Right renal cortex interstitium (tissue), 3 donors: ENCODE measurements at places on chromosomes 13 and 19. TPM values are rescaled to one million over a fixed set of nuclear protein-coding genes. Genes with fewer than 3 reads are reported as not detected.

S1PR5 gene
- polyA plus RNA-seq, result 1.3 TPM

PSG3 gene
- polyA plus RNA-seq, result 0.46 TPM

KIR3DL2 gene
- not detected for polyA plus RNA-seq

FAM216B gene
- not detected for polyA plus RNA-seq

NLRP11 gene
- polyA plus RNA-seq, result 0.13 TPM

FXYD1 gene
- polyA plus RNA-seq, result 22.5 TPM

KLK12 gene
- polyA plus RNA-seq, result not detected

RFPL4A gene
- not detected for polyA plus RNA-seq

B3GNT3 gene
- 11.3 TPM for polyA plus RNA-seq

RFPL4AL1 gene
- polyA plus RNA-seq, result not detected

ALDH16A1 gene
- polyA plus RNA-seq, result 14.5 TPM

CGB8 gene
- polyA plus RNA-seq, result not detected

FREM2 gene
- polyA plus RNA-seq, result 44.5 TPM

KCNN4 gene
- 0.97 TPM for polyA plus RNA-seq

FFAR2 gene
- polyA plus RNA-seq, result 0.31 TPM

DNA sequence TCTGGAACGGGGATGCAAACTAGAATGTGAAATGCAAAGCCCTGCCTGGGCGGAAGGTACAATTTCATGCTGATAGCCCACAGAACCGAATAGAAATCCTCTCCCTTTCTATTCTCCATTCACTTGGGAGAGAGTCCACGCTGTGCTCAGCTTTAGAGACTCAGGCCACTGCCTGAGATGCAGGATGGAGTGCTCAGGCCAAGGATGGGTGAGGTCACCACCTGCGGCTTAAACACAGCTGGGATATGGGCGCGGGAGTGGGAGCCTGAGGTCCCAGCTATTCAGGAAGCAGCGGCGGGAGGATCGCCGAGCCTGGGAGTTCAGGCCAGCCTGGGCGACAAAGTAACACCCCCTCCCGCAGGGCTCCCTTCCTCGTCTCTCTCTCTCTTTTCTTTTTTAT lies 446 bp upstream of the ZNF83 start:
- no peak for DNase-seq

DNA sequence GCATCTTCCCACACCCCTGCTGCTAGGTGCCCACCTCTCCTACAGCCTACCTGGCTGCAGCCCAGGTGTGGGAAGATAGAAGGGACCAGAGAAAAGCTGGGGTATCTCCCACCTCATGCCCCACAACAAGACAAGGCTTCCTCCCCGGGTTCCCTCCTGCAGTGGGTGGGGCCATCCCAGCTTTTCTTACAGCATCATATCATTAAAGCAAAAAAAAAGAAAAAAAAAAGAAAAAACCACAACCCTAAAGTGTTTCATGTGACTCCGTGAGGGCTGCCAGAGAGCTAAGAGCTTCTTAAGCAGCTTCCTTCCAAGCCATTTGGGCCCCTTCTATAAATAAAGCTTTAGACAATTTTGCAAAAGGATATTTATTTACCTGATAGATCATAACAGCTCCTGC lies 455.4 kb upstream of the TSHZ3 start:
- no peak for DNase-seq

- no peak for DNase-seq
These were observed 70.9 kb upstream of the WASF3 start for GRCh38 chr13:26486550-26486949.

- no peak for DNase-seq
These were observed 565.9 kb upstream of the SPRY2 start for GRCh38 chr13:80906860-80907259.

- no peak for DNase-seq
These were observed 107.3 kb downstream of the GADD45B start for GRCh38 chr19:2582984-2583956.

DNA sequence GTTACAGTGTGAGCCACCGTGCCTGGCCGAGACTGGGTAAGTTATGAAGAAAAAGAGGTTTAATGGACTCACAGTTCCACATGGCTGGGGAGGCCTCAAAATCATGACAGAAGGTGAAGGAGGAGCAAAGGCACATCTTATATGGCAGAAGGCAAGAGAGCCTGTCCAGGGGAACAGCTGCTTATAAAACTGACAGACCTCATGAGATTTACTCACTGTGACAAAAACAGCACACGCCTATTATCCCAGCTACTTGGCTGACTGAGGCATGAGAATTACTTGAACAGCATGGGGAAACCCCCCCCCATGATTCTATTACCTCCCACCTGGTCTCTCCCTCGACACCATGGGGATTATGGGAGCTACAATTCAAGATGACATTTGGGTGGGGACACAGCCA lies 23.4 kb upstream of the ZNF561 start:
- DNase-seq, result no peak

DNA sequence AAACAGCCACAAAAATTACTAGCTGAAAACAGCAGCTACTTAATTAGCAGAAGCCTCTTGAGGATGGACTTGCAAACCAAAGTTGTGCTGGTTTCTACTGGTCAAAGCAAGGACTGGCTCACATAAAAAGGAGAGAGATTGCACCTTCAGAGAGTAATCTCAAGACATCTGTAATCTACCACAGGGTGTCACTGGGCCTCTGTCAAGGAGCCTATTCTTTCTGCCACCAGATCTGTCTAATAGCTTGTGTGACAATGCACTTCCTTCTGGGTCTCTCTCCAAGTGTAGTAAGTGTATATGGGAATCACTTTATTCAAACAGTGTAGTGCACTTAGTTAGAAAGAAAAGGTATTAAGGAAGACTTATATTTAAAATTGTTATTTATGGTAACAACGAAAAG lies 24.4 kb upstream of the ZNF561 start:
- DNase-seq, result no peak

- no peak for DNase-seq
These were observed 9.0 kb downstream of the ABHD8 start for GRCh38 chr19:17294051-17294891.

GRCh38 chr19:38975214-38975860 lies at the start of gene FBXO17:
TSS of gene FBXO17 (minus strand) at chr19:38975742. CDS start at chr19:38950319, 25,423 bp downstream.
- no peak for DNase-seq

DNA sequence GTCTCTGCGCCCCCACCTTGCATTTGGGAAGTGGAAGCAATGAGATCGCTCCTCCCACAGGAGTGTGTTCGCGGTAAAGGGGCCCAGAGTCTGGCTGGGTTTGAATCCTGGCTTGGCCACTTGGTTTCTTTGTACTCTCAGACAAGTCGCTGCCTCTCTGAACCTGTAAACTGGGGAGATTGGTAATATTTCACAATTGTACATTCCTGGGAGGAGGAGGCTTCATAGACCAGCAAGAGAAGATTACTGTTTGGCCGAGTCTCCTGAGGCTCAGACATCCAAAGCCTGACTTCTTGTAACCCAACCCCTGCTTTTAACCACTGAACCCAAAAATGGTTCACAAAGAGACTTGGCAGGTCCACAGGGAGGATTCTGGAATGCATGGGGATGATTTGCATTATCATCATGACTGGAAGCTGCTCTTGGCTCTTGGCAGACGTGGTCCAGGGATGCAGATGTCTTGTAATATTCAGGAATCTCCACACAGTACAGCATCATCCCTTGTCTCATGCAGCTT lies 13.6 kb upstream of the STRN4 start:
- no peak for DNase-seq

GRCh38 chr19:6087074-6087571 lies 23.2 kb downstream of the RFX2 start:
- DNase-seq, result no peak

DNA sequence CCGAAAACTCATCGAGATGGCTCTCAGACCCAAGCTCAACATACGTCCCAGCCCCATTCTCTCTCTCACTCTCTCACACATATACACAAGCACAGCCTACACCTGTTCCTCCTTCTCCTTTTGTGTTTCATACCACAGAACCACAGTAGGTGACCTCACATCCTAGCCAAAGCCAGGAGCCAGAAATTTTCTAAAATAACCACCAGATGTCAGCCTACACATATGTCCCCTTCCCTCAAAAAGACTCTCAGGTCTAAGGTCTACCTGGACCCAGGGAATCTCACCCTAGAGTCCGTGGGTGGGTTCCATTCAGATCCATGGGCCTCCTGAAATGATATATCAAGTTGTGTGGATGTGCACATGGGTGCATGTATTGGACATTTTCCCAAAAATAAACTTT lies 104.2 kb upstream of the IPO5 start:
- DNase-seq, result no peak

- DNase-seq, result no peak
These were observed 440.9 kb downstream of the TSHZ3 start for GRCh38 chr19:30908262-30908771.

GRCh38 chr19:13149628-13150186 lies 468 bp downstream of the STX10 start:
- DNase-seq, result no peak

- DNase-seq, result no peak
These were observed 156.3 kb downstream of the SLITRK5 start for GRCh38 chr13:87827479-87827878.

GRCh38 chr13:39913928-39914327 lies 258.5 kb downstream of the COG6 start:
- no peak for DNase-seq

DNA sequence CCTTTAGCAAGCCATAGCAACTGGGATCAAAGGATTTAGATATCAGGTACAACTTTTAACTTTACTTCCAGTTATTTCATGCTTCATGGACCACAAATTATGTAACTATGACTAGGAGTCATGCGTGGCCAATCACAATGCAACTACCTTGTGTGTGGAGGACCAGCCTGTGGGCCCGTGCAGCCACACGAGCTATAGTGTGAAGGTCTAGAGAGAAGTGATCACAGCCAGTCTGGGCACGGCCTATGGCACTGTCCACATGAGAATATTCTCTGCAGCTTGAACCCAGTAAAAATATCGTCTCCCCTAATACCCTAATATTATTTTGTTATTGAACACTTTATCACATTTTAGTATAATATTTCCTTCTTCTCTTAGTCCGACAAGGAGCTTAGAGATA lies 464.9 kb upstream of the MIR17HG start:
- DNase-seq, result no peak

- DNase-seq, result no peak
These were observed 39.7 kb downstream of the CAPN12 start for GRCh38 chr19:38704488-38705026.

DNA sequence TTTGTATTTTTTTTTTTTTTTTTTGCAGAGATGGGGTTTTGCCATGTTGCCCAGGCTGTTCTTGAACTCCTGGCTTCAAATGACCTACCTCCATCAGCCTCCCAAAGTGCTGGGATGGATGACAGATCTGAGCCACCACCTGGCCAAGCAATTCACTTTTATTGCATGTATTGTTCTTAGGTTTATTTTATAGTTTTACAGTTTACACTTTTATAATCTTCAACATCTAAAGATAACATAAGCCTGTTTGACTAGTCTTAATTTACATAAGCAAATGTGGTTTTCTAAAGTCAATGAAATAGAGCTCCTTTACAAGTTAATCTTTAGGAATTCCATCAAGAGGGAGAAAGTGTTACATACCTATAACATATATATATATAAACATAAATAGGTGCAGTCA lies 9.5 kb upstream of the MPV17L2 start:
- DNase-seq, result no peak

DNA sequence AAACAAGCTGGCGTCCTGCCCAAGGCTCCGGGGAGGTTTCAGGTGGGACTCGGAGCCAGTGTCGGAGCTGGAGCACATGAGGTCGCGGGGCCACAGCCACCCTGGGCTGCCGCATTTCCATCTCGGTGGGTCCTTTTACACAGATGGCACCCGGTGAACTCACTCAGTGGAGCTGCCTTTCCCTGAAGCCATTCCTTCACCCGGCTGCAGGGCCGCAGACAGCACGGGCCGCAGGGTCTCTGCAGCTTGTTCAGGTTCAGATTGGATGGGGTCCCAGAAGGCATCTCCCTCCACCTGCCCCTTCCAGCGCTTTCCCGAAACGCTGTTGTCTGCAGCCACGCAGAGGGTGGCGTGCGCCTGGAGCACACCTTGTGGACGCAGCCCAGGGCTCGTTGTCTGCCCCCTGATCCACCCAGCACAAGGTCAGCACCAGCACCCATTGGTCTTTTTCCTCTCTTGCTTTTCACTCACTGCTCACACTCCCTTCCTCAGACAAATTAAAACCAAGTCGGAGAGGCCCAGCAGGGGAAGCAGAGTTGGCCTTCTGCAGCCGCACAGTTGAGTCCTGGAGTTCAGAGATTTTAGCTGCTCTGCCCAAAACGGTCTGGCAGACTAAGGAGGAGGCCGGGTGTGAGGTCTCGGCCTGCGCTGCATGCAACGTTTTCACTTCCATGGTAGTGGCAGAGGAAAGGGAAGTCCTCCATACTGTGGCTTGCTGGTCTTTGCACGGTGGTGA lies 18.1 kb downstream of the MCF2L start:
- no peak for DNase-seq

DNA sequence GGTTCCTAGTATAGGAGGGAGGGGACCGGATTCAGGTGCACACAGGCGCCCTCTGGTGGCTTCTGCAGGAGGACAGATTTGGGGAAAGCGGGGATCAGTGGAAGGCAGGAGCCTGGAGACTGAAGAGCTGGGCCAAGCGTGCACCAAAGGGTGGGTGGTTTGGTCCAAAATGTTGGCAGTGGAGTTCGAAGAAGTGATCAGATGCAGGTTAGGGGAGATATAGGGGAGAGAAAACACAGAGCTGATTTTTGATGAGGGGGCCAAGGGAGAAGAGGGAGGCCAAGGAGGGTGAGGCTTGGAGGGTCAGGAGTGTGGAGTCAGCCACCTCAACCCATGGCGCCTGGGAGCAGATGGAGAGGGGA lies 6.8 kb upstream of the CARM1 start:
- DNase-seq, result peak; percentile 62

DNA sequence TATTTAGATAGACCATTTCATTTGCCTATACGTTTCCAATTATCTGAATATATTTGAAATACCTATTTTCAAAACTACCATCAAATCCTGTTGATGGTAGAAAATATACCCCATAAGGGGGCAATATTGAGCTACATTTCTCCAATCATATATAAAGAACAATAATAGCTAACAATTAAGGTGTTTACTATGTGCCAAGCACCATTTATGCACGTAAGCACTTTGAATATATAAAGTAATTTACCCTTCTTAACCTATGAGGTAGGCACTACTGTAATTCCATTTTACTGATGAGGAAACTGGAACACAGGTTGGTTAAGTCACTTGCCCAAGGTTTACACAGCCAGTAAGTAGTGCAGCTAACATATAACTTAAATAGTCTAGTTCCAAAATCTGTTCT lies 79.2 kb downstream of the UBL3 start:
- DNase-seq, result no peak

DNA sequence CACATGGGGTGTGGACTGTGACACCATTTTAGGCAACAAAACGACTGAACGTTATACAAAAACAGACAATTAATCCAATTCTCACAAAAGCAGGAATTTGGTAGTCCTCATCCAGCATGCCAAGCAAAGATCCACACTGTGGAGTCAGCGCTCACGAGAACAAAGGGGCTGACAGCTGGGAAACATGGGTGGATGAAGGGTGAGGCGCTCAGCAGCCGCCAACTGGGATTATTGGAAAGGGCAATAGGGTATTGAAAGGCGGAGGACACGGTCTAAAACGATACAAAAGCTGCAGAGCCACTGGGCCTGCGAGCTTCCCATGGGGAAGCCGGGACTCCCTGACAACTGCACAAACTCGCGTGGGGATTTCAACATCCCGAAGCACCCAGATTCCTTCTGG lies 4.7 kb upstream of the ZNF813 start:
- no peak for DNase-seq
